ENCODE measurements at places on chromosomes 4 and X.

DNA sequence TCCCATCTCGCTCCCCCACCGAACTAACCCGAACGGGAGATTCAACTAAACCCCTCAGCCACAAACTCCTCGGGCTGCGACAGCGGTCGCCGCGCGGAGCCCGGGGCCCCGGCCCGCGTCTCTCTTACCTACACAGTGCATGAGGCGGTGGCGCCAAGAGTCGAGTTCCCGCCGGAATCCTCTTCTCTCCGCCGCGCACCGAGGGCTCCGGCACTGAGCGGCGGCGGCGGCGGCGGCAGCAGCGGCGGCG lies 160 bp downstream of the LCORL start:
- DNase-seq, result no peak

DNA sequence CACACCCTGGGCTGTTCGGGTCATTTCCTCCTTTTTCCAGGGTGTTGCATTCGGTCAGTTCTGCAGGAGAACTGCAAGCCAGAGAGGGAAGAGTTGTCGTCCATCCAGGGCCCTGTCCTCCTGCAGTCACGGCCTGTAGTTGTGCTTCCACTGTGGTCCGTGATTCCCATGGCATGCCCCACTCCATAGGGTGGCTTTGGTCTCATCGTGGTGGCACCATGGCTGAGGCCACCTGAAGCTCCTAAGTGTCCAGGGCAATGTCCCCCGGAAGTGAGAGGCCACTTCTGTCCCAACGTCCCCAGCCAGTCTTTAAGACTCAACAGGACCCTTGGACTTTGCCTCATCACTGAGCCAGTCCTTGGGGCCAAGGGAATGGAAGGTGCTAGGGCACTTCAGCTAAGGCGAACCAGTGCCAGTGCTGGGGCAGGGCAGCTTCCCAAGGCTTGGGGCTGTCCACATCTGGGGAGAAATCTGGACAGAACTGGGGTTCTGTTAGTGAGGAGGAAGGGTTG lies 83.7 kb downstream of the HTRA3 start:
- no peak for DNase-seq

DNA sequence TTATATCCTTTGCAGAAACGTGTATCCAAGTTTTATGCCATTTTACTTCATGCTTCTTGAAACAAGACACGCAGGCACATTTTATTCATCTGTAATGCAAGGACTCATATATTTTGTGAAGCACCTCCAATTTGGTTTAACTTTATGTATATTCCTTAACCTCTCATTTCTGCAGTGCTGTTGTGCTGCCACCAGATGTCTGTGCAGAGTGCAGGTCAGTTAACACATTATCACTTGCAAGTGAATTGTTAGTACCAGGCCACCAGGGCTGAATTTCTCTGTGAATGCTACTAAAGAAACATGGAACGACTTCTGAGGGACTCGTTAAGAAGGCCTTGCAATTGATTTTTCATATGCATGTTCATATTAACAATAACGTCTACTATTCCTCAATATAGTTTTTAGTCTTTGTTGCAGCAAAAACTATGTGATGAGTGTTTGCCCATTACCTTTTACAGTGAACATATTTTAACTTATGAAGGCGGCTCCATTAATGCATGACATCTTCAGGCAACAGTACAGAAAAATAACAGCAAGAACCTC lies 770.3 kb downstream of the NLGN4X start:
- no peak for DNase-seq

GRCh38 chrX:11244636-11245035 lies 48.6 kb upstream of the AMELX start:
- DNase-seq, result no peak

- DNase-seq, result no peak
These were observed 26.4 kb downstream of the HMGB2 start for GRCh38 chr4:173307778-173308177.

DNA sequence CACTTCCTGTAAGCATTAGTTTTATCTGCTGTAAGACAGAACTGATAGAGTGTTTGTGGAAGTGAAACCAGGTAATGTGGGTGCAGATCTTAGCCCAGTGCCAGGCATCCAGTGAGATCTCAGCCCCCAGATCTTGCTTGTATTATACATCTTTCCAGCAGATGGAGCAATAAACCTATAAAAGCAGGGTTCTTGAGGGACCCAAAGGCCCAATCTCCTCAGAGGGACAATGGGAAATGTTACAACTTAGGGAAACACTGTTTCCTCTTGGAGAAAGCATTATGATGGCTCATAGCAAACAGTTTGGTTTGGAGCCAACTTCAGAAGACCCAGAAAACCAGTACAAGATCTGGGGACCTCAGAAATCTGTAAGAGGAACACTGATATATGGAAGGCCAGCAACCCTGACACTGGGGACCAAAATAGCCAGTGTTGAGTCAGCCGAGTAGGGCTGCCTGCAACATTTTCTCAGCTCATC lies 206.3 kb downstream of the SLC7A11 start:
- DNase-seq, result no peak

- no peak for DNase-seq
These were observed 14.6 kb upstream of the MSANTD1 start for GRCh38 chr4:3234171-3235029.

- no peak for DNase-seq
These were observed 5.2 kb upstream of the GK2 start for GRCh38 chr4:79413032-79413885.

GRCh38 chr4:177128306-177128705 lies 181.4 kb upstream of the NEIL3 start:
- no peak for DNase-seq

DNA sequence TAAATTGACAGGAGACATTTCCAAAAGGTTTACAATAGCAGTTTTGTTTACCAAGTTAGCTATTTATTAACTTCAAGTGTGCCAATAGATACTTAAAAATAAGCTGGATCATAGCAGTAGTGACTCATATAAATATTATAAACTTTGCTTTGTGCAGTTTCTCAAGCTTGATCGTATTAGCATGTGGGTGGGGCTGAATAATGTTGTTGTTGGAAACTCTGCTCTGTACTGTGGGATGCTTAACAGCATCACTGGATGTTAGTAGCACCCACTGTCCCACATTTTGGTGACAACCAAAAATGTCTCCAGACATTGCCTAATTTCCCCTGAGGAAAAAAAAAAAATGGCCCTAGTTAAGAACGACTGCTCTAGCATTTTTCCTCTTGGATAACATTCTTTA lies 855.2 kb upstream of the ADGRL3 start:
- no peak for DNase-seq

DNA sequence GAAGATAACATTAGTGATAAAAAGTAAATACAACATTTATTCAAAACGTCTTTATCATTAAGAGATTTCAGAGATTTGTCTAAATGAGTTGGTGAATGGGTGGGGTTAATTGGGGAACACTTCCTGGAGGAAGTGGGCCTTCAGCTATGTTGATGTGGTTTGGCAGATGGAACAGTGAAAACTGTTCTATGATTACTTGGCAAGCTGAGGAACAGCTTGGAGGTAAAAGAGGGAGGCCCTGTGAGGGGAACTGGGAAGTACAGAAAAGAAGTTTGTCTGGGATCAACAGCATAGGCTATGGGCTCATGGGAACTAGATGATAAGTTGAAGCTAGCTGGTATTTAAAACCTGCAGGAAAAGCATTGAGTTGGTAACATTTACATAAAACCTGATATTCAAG lies 26.0 kb downstream of the OCRL start:
- no peak for DNase-seq

- no peak for DNase-seq
These were observed 305.4 kb downstream of the PCDH18 start for GRCh38 chr4:137226900-137227299.

DNA sequence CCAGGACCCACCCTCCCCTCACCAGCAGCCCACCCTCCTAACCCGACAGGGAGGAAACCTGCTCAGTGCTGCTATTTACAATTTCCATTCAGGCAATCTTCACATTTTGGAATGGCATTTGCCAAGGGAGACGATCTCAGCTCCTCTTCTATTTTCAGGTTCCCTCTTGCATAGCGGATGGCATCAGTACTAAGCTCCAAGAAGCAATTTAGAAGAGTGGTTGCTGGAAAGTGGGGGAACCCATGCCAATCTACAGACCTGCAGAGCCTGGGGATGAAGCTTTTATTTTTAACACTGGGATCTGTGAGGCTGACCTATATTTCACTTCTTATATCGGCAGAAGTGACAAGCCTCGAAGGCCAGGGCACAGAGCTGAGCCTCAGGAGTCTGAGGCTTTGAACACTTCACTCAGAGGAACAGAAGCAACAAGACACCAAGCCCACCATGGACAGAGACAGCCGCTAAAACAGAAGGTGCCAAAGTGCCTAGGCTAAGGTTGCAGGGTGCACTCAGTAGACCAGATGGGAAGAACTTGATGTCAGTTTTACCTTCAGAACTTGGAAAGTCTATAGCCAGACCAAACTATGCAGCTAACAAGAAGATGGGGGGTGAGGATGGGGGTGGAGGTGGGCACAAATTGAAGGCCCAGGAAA lies 44.0 kb downstream of the SCD5 start:
- no peak for DNase-seq

- no peak for DNase-seq
These were observed 188.0 kb downstream of the STIM2 start for GRCh38 chr4:27048429-27049238.

DNA sequence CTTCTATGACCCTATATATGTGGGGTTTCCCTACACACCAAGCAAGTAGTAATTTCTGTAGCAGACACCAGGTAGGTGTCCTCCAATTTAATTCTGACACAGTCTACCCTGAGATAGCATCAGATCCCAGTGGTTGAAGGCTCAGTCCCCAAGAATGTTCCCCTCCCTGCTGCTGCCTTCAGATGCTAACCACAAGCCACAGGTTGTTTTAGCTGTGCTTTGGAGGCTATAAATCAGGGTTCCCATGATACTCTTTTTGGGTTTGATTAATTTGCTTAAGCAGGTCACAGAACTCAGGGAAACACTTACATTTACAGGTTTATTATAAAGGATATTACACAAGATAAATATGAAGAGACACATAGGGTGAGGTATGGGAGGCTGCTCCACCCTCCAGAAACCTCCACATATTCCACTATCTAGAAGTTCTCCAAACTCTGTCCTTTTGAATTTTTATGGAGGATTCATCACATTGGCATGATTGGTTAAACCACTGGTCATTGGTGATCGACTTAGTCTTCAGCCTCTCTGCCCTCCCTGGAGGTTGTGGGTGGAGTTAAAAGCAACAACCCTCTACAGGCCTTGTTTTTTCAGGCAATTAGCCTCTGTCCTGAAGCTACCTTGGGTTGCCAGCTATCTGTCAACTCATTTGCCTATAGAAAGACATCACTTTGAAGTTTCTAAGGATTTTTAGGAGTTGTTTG lies 50.8 kb downstream of the GRIA2 start:
- no peak for DNase-seq

DNA sequence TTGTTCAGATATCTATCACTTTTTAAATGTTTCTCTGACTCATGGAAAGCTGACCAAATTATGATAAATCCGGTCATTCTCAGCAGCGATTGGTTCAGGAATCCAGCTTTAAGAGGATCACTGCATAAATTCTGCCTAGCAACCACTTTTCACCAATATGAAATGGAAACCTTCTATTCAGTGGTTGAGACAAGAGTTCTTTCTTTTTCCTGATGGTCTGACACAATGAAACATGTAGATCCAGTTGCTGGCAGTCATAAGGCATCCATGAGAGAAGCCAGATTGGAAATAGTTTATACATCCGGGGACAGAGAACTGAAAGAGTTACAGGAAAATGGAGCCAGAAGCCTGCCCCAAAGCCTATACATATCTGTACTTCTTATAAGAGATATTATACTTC lies 27.2 kb downstream of the MAB21L2 start:
- no peak for DNase-seq

All from activated CD8-positive, alpha-beta memory T cell treated with anti-CD3 and anti-CD28 coated beads for 48 hours (primary cell).